Chondrocyte (in vitro differentiated cells): ENCODE measurements at places on chromosomes 7 and 10. TPM values are rescaled to one million over a fixed set of nuclear protein-coding genes. Genes with fewer than 3 reads are reported as not detected.

Gene PMS2
- 15.3 to 17.0 TPM (median 16.0 TPM) in 3 replicates for total RNA-seq

Gene PTN
- total RNA-seq: 2.3 to 3.6 TPM (median 3.2 TPM) in 3 replicates

Gene ANKRD22
- not detected in 3 replicates for total RNA-seq

Gene DNA2
- 2.9 to 10.2 TPM (median 6.8 TPM) in 3 replicates for total RNA-seq

Gene CALHM1
- not detected in 3 replicates for total RNA-seq

Gene TMEM213
- not detected in 3 replicates for total RNA-seq

Gene CALML3
- total RNA-seq: not detected in 3 replicates

Gene C10orf67
- not detected in 3 replicates for total RNA-seq
